ENCODE measurements at places on chromosomes 6 and 20.

DNA sequence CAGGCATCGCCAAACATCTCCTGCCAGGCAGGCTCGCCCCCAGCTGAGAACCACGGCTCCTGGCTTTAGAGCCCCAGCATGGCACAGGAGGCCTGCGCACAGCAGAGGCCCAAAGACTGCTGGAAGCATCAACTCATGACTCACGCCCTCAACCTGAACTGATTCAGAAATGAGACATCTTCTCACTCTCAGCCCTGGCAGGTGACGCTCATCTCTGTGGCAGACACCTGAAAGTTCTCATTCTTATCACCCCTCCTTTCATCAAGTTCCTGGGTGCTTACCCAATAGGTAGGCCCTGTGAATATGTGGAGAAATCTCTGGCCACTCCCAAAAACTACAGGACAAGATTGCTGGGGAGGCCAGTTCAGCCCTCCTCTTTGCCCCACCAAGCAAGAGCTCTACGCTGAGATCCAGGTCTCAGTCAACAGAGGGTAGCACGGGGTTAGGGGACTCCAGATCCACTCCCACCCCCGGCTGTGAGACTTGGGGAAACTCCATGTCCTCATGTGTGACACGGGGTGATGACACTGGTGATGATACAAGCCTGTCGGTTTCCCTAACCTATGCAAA, 11.3 kb downstream of the NFATC2 start:
- no peak for DNase-seq

- no peak for DNase-seq
Observed at GRCh38 chr20:37494796-37495195, 26.3 kb upstream of the NNAT start.

DNA sequence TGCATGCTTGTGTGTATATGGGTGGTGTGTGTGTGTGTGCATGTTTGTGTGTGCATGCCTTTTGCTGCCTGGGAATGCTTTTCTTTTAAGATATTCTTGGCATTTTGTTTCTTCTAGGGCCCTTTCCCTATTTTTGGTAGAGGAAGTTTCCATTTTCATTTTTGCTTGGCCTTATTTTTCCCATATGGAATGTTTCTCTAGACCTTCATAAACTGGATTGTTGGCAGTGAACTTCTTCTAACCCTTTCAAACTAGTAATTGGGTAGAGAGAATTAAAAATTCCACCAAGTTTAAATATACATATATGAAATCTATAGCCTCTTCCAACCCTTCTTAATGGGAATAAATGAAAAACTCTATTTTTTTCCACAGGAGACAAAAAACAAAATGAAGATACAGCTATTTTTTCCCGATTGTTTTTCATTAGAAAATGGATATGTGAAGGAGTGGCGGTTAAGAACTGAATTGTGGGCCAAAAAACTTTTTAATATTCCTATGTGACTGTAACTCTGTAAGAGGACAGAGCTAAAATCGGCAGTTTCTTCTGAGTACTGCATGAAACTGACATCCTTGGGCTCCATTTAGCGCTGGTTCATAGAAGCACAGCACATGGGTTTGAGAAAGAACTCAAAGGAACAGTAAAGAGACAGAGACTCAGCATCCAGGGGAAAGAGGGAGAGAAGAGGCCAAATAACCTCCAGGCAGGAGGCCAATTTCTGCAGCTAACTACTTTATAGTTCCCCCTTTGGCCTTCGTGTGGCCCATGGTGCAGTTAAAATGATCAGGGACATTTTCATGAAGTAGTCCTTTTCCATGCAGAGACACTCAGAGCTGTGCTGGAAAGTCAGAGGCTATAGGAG, 102.1 kb downstream of the TMEM170B start:
- no peak for DNase-seq

DNA sequence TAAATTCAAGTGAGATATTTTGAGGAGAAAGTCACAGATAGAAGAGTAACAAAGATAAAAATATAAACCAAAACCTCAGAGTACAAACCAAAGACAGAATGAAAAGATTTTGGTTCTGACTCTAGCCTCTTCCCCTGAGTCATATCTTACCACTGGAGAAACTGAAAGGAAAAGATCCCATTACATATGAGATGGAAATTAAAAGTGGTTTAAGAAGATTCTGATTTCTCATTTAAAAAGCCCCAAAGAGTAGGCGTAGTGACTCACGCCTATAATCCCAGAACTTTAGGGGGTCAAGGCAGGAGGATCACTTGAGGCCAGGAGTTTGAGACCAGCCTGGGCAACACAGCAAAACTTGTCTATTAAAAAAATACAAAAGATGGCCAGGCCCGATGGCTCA, 30.6 kb downstream of the SPINT4 start:
- DNase-seq, result no peak

DNA sequence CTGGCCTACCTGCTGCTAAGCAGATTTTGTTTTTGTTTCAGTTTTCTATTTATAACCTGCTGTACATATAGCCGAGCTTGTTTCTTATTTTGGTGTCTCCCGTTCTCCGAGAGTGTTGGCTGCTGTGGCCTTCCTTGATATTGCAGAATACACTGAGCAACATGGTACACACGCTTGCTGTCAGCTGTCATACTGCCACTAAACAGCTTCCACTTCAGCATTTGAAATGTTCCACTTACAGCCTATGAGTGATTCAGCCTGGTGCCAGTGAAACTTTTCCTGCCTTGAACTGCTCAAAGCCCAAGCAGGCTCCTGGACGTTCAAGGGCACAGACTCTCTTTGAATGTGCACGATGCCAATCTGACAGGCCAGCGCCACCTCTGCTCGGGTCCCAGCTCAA, 87.1 kb downstream of the PSMG4 start:
- DNase-seq, result no peak

- no peak for DNase-seq
Observed at GRCh38 chr6:16711546-16712254, 49.6 kb downstream of the ATXN1 start.

- DNase-seq, result no peak
Observed at GRCh38 chr20:61935926-61936700, 129.6 kb downstream of the TAF4 start.

All from NCI-H1092 (cell line).